ENCODE measurements at places on chromosomes 3 and 15. TPM values are rescaled to one million over a fixed set of nuclear protein-coding genes. Genes with fewer than 3 reads are reported as not detected.

FBXL2 gene
- total RNA-seq = 1.3 TPM

DNA sequence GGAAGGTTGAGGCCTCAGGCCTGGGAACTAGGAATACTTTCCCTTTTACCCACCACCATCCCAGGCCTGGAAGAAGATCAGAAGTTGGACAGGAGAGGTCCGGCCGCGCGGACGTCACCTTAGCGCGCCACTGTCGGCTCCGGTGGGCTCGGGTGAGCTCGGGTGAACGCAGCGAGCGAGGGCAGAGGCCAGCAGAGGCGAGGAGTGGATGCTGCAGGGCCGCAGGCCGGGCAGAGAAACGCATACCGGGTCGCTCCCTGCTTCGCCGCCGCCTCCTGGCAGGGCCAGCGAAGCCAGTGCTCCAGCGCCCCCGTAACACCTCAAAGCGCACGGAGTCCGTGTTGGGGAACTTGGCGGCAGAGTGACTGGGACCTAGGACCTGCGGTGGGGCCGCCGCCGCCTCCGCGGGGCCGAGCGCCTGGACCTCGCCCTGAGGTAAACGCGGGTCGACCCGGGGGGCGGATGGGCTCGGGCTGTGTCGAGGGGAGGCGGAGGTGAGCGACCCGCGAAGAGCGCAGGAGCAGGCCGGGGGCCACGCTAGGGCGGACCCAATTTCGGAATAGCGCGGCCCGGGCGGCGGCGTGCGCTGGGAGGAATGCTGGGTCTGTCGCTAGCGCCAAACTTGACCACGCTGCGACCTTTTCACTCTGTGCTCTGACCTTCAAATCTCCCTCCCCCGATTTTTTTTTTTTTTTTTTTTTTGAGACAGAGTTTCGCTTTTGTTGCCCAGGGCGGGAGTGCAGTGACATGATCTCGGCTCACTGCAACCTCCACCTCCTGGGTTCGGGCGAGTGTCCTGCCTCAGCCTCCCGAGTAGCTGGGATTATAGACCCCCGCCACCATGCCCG lies 1.6 kb downstream of the CYP11A1 start:
- peak; percentile 64 for DNase-seq

EXD1 gene
- not detected for total RNA-seq

- DNase-seq = no peak
Measured at GRCh38 chr3:148332509-148332908, 365.2 kb upstream of the AGTR1 start.

- DNase-seq = no peak
Measured at GRCh38 chr3:145326666-145327065, 834.3 kb downstream of the PLOD2 start.

NGLY1 gene
- total RNA-seq = 31.2 TPM

DNA sequence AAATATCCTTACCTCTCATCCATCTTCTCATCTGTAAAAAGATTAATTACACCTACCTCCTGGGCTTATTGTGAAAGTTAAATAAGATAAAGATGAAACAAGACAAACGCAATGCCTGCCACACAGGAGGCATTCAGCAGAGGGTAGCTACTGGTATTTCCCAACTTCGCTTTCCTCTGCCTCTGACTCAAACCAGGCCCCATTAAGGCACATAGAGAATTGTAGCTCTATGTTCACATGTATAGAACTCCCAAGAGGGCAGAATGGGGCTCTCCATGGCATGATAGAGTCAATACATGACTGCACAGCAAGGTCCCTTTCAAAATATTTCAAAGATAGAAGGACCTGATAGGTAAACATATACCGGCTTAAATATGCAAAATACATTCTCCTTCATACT lies 1.4 kb downstream of the LYSMD2 start:
- DNase-seq = no peak

- DNase-seq = no peak
Measured at GRCh38 chr3:166697495-166697894, 682.6 kb downstream of the ZBBX start.

- no peak for DNase-seq
Measured at GRCh38 chr15:91135201-91136130, 35.4 kb downstream of the SV2B start.

- no peak for DNase-seq
Measured at GRCh38 chr3:28349469-28350000, 911 bp upstream of the AZI2 start.

USP13 gene
- 82.1 TPM for total RNA-seq

DNA sequence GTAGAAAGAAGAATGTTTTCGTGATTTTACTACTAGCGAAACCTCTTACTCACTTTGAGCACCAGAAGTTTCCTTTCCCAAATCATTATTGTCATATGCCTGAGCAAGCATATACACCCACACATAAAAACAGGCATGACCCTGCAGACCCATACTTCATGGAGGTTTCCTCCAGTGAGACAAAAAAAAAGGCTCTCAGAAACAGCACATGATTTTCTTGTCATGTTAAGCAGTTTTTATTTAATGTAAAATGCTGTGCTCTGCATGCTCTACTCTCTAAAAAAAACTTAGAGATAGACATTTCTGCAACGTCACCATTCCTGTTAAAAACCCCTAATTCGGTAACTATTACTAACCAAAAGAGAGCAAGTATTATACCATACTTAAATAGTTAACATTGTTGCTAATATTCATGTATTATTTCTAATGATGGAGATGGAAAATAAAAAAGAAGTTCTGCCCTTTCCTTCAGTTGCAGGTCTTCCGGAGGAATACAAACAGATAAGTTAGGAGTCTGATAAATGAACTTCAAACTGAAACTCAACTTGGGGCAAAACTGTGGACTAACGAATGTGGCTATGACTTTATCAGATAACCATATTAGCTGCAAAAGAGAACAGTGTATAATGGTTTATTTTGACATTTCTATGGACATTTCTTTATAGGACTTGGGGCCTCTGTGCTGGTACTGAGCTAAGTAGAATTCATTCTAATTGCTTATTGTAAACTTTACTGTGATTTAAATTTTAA lies 15.9 kb downstream of the CD200R1 start:
- no peak for DNase-seq

DNA sequence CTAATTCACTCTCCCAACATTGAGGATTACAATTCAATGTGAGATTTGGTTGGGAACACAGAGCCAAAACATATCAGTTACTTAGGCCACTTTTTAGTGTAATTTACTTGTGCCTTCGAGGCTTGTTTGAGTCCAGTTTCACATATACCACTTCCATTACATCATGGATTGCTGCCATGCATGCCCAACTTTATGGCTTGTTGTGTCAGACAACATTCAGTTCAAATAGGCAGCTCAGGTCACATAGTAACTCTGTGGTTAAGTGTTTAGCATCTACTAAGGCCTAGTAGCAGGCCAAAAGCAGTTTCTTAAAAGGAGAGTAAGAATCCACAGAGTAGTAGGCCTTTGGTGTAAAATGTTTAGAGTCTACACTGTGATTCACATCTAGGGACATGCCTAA lies 164.3 kb upstream of the GMNC start:
- no peak for DNase-seq

CNTN6 gene
- not detected for total RNA-seq

SPSB4 gene
- total RNA-seq = 4.2 TPM

DNA sequence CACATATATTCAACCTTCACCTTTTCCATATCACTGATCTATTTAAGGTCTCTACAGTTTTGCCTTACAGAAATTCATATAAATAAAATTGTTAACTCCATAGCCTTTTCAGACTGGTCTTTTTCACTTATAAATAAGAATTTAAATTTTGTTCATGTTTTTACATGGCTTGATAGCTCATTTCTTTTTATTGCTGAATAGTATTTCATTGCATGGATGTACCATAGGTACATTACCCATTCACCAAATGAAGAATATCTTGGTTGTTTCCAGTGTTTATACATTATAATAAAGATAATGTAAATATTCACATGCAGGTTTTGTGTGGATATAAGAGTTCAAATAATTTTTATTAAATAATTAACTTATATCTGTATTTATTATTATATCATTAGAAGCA lies 1765.0 kb downstream of the OTOL1 start:
- no peak for DNase-seq

TRNT1 gene
- 13.9 TPM for total RNA-seq

SUCNR1 gene
- total RNA-seq = 7.2 TPM

GRCh38 chr3:38698760-38699159 lies 49.3 kb upstream of the SCN5A start:
- DNase-seq = no peak

BUB1B gene
- 0.54 TPM for total RNA-seq

CLDN18 gene
- not detected for total RNA-seq

- DNase-seq = no peak
Measured at GRCh38 chr3:45988804-45989203, 6.8 kb downstream of the FYCO1 start.

SV2B gene
- 3.5 TPM for total RNA-seq

DNA sequence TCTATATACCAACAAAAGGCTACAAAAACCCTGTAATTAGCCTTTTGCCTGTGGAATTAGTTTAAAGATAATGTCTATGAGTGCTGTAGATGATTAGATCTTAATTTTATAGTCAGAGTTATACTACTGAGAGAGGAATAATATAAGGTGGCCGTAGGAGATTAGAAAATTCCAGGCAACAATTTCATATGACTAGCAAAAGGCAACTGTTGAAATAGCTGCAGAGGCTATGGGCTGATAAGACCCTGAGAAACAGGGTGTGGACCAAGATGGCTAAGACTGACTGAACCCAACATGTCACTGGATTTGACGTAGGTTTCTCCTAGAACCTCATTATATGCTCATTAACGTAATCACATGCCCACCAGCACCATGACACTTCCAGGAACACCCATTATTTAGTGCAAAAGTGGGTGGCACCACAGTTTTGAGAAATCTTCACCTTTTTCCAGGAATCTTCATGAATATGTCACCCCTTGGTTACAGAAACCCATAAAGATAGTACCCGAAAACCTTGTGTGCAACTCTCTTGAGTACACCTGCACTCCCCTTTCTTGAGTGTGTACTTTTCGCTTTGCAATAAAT lies 29.1 kb upstream of the SCG3 start:
- no peak for DNase-seq

HIGD2B gene
- total RNA-seq = not detected

GRCh38 chr3:127694467-127695215 lies 21.9 kb downstream of the ABTB1 start:
- peak; percentile 84 for DNase-seq

TUSC7 gene
- total RNA-seq = not detected

GRCh38 chr3:128429275-128429674 lies 37.4 kb downstream of the DNAJB8 start:
- DNase-seq = no peak

DNA sequence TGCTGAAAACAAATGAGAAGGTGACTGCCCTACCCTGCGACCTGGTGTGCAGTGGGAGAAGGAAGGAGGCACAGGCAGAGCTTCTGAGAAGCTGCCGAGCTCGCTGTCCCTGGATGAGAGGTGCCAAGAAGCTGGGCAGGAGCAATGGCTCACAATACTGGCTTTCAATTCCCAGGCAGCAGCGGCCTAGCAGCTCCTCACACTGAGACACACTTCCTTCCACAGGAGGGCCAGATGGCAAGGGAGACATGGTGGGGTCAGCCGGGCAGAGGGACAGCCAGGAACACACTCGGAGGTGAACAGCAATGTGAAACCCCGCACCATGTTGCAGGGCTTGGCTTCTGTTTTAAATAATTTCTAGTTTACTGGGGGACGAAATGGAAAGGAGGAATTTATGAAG lies 314.6 kb downstream of the EPHB1 start:
- DNase-seq = no peak

EPHA3 gene
- total RNA-seq = 4.4 TPM

GRCh38 chr3:60696428-60697125 lies 554.7 kb downstream of the FHIT start:
- DNase-seq = no peak

TMEM108 gene
- total RNA-seq = 0.43 TPM

GRCh38 chr3:114332342-114333179 lies 38.7 kb downstream of the TIGIT start:
- no peak for DNase-seq

- DNase-seq = peak; percentile 10
Measured at GRCh38 chr3:50325113-50325480, 2.6 kb upstream of the HYAL2 start.

- DNase-seq = no peak
Measured at GRCh38 chr15:27328608-27329007, 357.6 kb downstream of the GABRG3 start.

DNA sequence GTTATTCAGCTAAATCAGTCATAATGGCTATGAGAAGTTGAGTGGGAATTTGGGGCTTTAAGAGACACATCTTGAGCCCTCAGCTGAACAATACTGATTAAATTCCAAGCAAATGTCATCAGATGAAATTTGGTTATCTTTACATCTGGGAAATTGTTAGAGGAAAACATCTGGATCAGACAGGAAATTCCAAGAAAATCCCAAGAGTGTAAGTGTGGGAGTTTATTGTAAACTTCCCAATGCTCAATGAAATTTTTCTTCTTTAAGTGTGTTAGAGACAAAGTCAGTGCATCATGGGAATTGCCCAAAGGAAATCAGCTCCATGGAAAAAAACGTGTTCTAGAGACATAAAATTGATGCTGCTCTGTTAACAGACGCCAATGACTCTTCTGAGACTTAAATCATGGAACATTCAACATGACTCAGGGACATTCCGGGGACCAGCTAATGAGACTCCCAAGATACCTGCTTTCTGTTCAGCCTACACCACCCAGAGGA lies 19.8 kb upstream of the DCLK3 start:
- DNase-seq = no peak

SNX22 gene
- 1.8 TPM for total RNA-seq

DNA sequence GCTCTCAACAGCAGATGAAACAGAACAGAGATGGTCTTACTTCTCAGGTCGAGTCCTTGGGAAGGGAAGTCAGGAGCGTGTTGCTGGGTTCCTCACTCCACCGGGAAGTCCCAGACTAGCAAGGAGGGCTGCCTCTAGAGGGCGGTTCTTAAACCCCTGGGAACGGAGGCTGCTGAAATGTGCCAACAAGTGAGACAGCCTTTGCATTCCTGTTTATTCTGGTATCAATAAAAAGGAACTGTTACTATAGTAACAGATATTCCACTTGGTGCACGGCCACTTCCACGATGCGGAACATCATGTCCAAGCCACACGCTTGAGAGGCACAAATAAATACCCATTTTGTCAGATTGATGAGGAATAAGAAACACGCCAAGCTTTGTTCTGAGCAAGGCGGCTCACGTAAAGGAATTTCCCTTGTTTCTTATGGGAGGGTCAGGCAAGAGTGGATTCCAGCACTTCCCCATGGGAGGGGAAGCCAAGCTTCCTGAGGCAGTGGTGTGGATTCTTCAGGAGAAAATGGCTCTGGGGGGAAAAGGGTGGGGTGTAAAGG lies at the start of gene FAM107A:
Gene FAM107A (minus strand): TSS at position 123 of the 553 bp plus-strand sequence. CDS start 7,531 bp downstream, outside the sequence.
- DNase-seq = no peak

DNA sequence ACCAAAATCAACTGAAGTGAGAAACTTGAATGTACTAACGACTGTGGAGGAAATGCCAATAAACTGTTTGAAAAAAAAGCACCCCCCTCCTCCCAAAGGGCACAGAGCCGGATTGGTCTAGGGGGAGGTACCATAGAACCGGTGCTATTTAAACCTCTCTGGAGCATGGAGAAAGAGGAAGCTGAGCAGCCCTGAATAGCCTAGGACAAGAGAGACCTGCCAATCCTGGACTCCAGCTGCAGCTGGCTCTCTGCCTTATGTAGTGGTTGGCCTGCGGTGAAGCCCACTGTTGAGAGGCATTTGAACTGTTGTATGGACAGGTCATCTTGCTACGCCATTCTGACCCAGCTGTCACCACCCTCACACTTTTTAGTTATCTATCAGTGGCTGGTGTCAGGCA lies 1.5 kb upstream of the SH3GL3 start:
- DNase-seq = no peak

FSIP1 gene
- 0.75 TPM for total RNA-seq

AADACL2 gene
- total RNA-seq = not detected

CHRD gene
- total RNA-seq = 6.8 TPM

GRCh38 chr15:78200276-78200930 lies 34.0 kb downstream of the ACSBG1 start:
- DNase-seq = no peak

GRCh38 chr3:67000009-67000408 lies 1.9 kb downstream of the KBTBD8 start:
- DNase-seq = no peak
